ENCODE measurements at places on chromosomes 4 and X. TPM values are rescaled to one million over a fixed set of nuclear protein-coding genes. Genes with fewer than 3 reads are reported as not detected.
A peak's percentile ranks its signal among the peaks of the same experiment; 100 is the strongest.

DNA sequence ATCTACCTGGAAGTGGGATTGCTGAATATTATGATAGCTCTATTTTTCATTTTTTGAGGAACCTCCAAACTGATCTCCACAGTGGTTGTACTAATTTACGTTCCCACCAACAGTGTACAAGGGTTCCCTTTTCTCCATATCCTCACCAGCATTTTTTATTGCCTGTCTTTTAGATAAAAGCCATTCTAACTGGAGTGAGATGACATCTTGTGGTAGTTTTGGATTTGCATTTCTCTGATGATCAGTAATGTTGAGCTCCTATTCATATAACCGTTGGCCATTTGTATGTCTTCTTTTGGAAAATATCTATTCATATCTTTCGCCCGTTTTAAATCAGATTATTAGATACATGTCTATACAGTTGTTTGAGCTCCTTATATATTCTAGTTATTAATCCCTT, 101.8 kb downstream of the RASGEF1B start:
- no peaks in the 10 kb centered on the region for H3K36me3 ChIP-seq
- peaks cover 12% of the 10 kb centered on the region for H3K27me3 ChIP-seq
- H3K4me3 ChIP-seq = no peak overlapping the region
- no peaks in the 10 kb centered on the region for H3K4me1 ChIP-seq
- no peak for DNase-seq

WFS1 gene
- 5.9 TPM for total RNA-seq

DNA sequence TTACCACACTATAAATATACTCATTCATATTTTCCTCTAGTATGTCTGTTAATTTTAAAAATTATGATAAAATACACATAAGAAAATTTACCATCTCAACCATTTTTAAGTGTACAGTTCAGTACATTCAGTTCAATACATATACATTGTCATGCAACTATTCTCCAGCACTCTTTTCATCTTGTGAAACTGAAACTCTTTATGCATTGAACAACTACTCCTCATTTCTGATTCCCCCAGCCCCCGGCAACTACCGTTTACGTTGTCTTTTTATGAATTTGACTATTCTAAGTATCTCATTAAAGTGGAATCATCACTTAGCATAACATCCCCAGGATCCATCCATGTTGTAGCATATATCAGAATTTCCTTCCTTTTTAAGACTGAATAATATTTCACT, 8.7 kb downstream of the SMARCAD1 start:
- H3K36me3 ChIP-seq = peaks cover 64% of the 10 kb centered on the region
- peaks cover 35% of the 10 kb centered on the region for H3K4me1 ChIP-seq
- H3K27ac ChIP-seq = no peak overlapping the region
- H3K4me3 ChIP-seq = no peak overlapping the region

GRCh38 chr4:185945906-185946305, 123.0 kb upstream of the TLR3 start:
- H3K4me3 ChIP-seq = no peak overlapping the region
- no peaks in the 10 kb centered on the region for H3K27me3 ChIP-seq
- H3K27ac ChIP-seq = no peak overlapping the region
- H3K36me3 ChIP-seq = no peaks in the 10 kb centered on the region
- no peak for DNase-seq

DNA sequence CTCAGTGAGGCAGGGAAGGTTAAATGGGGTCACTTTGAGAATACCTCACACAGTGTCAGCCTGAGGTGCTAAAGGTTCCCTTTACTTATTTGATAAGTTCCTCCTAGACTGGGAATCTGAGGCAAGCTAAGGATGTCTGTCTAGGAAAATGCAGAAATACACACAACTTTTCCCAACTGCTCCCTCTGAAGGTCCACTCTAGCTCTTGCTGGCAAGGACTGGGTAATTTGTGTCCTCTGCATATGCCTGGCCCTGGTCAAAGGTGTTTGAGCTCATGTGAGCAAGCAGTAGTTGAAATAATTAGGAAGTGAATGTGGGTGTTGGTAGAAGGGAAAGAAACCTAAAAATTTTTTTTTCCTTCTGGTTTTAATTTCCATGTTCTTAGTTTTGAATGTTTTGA, 21.3 kb downstream of the TXLNG start:
- H3K27me3 ChIP-seq = no peaks in the 10 kb centered on the region
- H3K4me1 ChIP-seq = peaks cover 5% of the 10 kb centered on the region
- H3K27ac ChIP-seq = no peak overlapping the region
- DNase-seq = no peak
- H3K4me3 ChIP-seq = no peak overlapping the region
- peaks cover 6% of the 10 kb centered on the region for H3K36me3 ChIP-seq

GRCh38 chr4:122481766-122482405, 25.4 kb upstream of the IL2 start:
- peaks cover 2% of the 10 kb centered on the region for H3K36me3 ChIP-seq
- DNase-seq = no peak
- no peaks in the 10 kb centered on the region for H3K27me3 ChIP-seq
- H3K4me3 ChIP-seq = no peak overlapping the region
- no peak overlapping the region for H3K27ac ChIP-seq

SGMS2 gene
- 0.80 TPM for total RNA-seq

CFAP299 gene
- not detected for total RNA-seq

GRCh38 chrX:119363391-119363790, 35.7 kb upstream of the SLC25A43 start:
- H3K27me3 ChIP-seq = peaks cover 2% of the 10 kb centered on the region
- no peak for DNase-seq
- H3K27ac ChIP-seq = no peak overlapping the region
- H3K36me3 ChIP-seq = no peaks in the 10 kb centered on the region
- no peaks in the 10 kb centered on the region for H3K4me1 ChIP-seq

- peak overlapping the region; percentile 89 for H3K4me3 ChIP-seq
- DNase-seq = no peak
- no peak overlapping the region for H3K27ac ChIP-seq
- H3K4me1 ChIP-seq = peaks cover 20% of the 10 kb centered on the region
- H3K36me3 ChIP-seq = no peaks in the 10 kb centered on the region
Observed at GRCh38 chr4:119629142-119629471, 503 bp upstream of the PDE5A start.

GRIA2 gene
- not detected for total RNA-seq

- no peak overlapping the region for H3K4me3 ChIP-seq
- no peaks in the 10 kb centered on the region for H3K36me3 ChIP-seq
- H3K27ac ChIP-seq = no peak overlapping the region
- no peak for DNase-seq
Observed at GRCh38 chr4:47816748-47817147, 21.1 kb downstream of the CORIN start.

CYSLTR1 gene
- 17.2 TPM for total RNA-seq

GLOD5 gene
- not detected for total RNA-seq

- peak; percentile 62 for DNase-seq
- H3K36me3 ChIP-seq = no peaks in the 10 kb centered on the region
- no peak overlapping the region for H3K27ac ChIP-seq
- no peaks in the 10 kb centered on the region for H3K4me1 ChIP-seq
Observed at GRCh38 chrX:140712413-140713173, 3.0 kb downstream of the LINC00632 start.

DNA sequence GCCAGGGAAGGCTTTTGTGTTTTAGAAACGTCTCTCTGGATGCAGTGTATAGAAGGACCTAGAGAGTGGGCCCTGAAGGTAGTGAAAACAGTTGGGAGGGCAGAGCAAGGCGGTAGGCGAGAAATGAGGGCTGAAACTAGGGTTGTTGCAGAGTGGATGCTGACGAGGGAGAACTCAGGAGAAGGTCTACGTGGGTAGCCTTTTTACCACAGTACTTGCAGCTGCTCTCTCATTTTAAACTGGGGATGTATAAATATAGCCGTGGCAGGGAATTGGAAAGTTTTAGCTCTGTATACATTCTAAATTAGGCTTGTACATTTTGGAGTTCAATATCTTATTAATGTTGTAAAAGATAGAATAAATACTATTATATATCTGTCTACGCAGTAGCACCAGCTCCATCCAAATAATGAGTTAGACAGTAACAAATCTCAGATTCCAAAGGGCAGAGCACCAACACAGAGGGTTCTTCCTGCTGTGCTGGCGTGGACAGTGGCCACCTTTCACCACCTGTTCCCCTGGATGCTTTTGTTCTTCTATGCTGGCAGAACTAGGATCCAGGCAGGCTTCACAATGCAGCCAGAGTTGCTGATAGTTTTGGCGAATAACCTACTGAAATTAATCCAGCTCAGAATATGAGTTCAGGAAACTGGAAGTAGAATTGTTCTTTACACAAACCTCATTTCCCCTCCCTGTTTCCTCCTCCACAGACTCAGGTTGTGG, 31.7 kb downstream of the CCNG2 start:
- H3K36me3 ChIP-seq = no peaks in the 10 kb centered on the region
- no peak for DNase-seq
- peaks cover 18% of the 10 kb centered on the region for H3K27me3 ChIP-seq
- H3K4me3 ChIP-seq = no peak overlapping the region
- H3K4me1 ChIP-seq = peaks cover 9% of the 10 kb centered on the region
- no peak overlapping the region for H3K27ac ChIP-seq

- no peak overlapping the region for H3K4me3 ChIP-seq
- no peaks in the 10 kb centered on the region for H3K4me1 ChIP-seq
- no peaks in the 10 kb centered on the region for H3K27me3 ChIP-seq
- no peak overlapping the region for H3K27ac ChIP-seq
Observed at GRCh38 chr4:23822181-23822580, 67.7 kb downstream of the PPARGC1A start.

DNA sequence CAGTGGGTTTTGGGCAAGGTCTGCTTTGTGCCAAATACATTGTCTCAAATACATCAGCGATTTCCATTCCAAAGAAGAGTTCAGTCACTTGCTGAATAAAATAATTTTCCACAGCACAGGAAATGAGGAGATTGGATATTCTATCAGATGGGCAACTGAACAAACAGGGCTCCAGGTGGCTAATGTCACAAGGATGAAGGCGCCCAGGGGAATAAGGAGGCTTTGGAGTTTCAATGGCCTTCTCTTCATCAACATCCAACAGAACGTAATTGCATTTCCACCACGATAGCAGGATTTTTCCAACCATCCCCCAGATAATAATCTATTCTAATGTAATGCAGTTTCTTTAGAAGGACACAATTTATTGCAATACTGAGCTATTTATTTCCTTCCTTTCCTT, 104.7 kb upstream of the KLHL13 start:
- no peaks in the 10 kb centered on the region for H3K36me3 ChIP-seq
- H3K27me3 ChIP-seq = no peaks in the 10 kb centered on the region

DNA sequence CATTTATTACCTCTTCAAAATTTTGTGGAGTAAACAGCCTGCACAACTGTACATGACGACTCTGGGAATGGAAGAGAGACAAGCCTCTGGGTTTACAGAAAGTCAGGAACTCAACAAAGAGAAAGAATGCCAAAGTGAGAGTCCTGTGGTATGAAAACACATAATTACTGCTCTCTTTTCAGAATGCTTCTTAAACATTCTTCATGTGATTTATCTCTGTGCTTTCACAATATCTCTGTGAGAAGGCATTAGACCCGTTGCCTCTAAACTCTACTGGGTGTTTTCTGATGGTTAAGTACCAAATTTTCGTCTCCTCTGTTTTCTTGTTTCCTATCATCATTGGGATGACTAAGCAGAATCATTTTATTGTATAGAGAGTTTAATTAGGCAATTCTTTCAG, 966.6 kb upstream of the SLIT2 start:
- H3K27ac ChIP-seq = no peak overlapping the region
- DNase-seq = no peak
- H3K4me3 ChIP-seq = no peak overlapping the region
- H3K36me3 ChIP-seq = no peaks in the 10 kb centered on the region
- no peaks in the 10 kb centered on the region for H3K4me1 ChIP-seq
- no peaks in the 10 kb centered on the region for H3K27me3 ChIP-seq

DNA sequence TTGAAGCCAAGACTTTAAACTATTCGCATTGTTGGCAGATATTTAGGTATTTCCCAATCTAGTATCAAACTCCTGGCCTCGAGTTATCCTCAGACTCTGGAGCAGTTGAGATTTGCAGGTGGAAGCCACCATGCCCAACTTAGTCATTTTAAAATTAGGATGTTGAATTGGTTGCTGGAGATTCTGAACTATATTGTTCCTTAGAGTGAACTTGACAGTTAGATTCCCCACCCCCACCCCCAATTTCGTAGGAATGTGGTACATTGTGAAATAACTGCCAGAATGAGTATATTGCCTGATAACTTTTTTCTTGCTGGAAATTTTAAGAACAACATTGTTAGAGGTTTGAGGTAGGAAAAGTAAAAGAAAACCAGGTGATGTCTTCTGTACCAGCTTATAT, 2.3 kb downstream of the NOCT start:
- peaks cover 18% of the 10 kb centered on the region for H3K36me3 ChIP-seq
- H3K27ac ChIP-seq = no peak overlapping the region
- DNase-seq = no peak
- peak overlapping the region; percentile 31 for H3K4me3 ChIP-seq
- peaks cover 39% of the 10 kb centered on the region for H3K4me1 ChIP-seq
- no peaks in the 10 kb centered on the region for H3K27me3 ChIP-seq

RAB33A gene
- 20.6 TPM for total RNA-seq

- no peak overlapping the region for H3K4me3 ChIP-seq
- DNase-seq = no peak
- H3K4me1 ChIP-seq = no peaks in the 10 kb centered on the region
- H3K27me3 ChIP-seq = no peaks in the 10 kb centered on the region
Observed at GRCh38 chr4:184769141-184769765, 35.4 kb upstream of the CENPU start.

- no peak overlapping the region for H3K27ac ChIP-seq
- H3K4me3 ChIP-seq = no peak overlapping the region
- no peaks in the 10 kb centered on the region for H3K4me1 ChIP-seq
- no peaks in the 10 kb centered on the region for H3K27me3 ChIP-seq
- DNase-seq = no peak
Observed at GRCh38 chr4:176011529-176011928, 54.1 kb upstream of the WDR17 start.

DNA sequence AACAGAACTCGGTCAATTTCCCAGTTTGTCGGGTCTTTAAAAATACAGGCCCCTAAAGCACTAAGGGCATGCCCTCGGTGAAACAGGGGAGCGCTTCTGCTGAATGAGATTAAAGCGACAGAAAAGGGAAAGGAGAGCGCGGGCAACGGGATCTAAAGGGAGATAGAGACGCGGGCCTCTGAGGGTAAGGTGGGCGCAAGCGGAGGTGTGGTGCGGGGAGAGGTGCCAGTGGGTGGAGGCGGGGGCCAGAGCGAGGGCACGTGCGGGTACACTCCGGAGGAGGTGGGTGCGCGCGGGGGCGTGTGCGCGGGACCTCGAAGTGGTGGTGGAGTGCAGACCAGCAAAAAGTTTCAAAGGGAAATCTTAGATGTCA, 787 bp upstream of the TET2 start:
- no peaks in the 10 kb centered on the region for H3K27me3 ChIP-seq
- H3K36me3 ChIP-seq = peaks cover 3% of the 10 kb centered on the region
- H3K4me3 ChIP-seq = peak overlapping the region; percentile 99
- H3K4me1 ChIP-seq = peaks cover 26% of the 10 kb centered on the region
- peak overlapping the region; percentile 93 for H3K27ac ChIP-seq

- H3K36me3 ChIP-seq = no peaks in the 10 kb centered on the region
- H3K4me1 ChIP-seq = no peaks in the 10 kb centered on the region
- H3K27me3 ChIP-seq = no peaks in the 10 kb centered on the region
Observed at GRCh38 chrX:68880846-68881552, 52.2 kb downstream of the EFNB1 start.

DNA sequence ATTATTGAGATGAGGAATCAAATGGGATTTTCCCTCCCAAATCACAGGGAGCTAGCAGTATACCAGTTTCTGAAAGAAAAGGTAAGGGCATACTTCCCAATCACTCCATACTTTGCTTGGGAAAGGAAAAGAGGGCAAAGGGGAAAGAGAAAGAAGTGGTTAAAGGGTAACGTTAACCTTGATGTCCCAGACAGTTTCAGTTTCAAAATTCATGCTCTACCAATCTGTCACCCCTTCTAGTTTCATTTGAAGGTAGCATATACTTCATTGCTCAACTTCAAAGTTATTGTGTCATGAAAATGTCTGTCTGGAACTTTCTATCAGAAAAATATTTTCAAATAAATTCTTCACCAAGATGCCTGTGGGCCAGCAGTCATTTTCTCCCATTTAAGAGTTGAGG, 16.0 kb downstream of the TNMD start:
- H3K4me1 ChIP-seq = no peaks in the 10 kb centered on the region
- no peak for DNase-seq
- no peak overlapping the region for H3K27ac ChIP-seq
- no peak overlapping the region for H3K4me3 ChIP-seq
- no peaks in the 10 kb centered on the region for H3K36me3 ChIP-seq

Data from activated CD4-positive, alpha-beta T cell treated with anti-CD3 and anti-CD28 coated beads, Interleukin-2, amount 10 ng/mL, durations not matched to agents 24 days and 14 days (primary cell).